ENCODE measurements at places on chromosomes 6 and 20. TPM values are rescaled to one million over a fixed set of nuclear protein-coding genes. Genes with fewer than 3 reads are reported as not detected.

Gene CYP24A1
- not detected for total RNA-seq

Gene SEC23B
- 52.0 TPM for total RNA-seq

Gene ARHGAP40
- not detected for total RNA-seq

Gene UNC93A
- total RNA-seq: not detected

Gene LSM2
- total RNA-seq: 61.8 TPM

Gene KHDC1
- total RNA-seq: 2.4 TPM

Gene HLA-DOA
- total RNA-seq: 167 TPM

Gene PSORS1C2
- total RNA-seq: not detected

Gene VGLL2
- total RNA-seq: not detected

All from activated B cell treated with CpG ODN at 0.5 μM for 24 hours (primary cell).